ENCODE measurements at places on chromosomes 2 and 18.
A peak's percentile ranks its signal among the peaks of the same experiment; 100 is the strongest.

DNA sequence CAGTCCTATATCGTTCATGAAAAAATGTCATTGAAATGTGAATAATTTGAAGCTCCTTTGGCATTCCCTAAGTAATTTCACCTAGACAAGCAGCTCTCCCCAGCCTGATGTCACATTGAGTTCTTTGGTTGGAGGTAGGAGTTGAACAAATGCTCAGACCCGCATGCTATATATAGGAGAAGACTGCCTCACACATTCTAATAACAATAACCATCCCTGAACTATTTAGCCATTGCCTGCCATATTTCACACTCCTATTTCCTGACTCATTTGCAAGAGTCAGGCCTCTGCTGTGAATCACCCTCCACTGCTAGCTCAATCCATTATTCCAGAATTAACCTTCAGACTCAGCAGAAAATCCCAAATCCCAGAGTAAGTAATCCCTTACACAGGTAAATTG, 256.6 kb upstream of the ACVR2A start:
- DNase-seq: no peak

DNA sequence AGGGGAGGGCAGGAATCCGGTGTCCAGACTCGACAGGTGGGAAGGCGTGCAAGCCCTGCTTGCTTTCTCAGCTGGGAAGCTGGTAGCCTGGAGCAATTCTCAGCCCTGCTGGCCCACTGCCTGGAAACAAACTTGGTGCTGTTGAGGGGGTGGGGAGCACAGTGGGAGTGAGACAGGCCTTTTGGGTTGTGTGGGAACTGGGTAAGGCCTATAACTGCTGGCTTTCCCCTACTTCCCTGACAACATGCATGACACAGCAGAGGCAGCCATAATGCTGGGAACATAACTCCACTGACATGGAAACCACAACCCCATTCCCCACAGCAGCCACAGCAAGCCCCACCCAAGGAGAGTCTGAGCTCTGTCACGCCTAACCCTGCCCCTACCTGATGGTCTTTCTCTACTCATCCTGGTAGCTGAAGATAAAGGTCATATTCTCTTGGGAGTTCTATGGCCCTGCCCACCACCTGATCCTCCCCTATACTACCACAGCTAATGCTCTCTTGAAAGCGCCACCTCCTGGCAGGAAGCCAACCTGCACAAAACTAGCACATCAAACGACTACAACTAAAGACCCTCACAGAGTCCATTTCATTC, 122.9 kb upstream of the ACVR1C start:
- no peak for DNase-seq

DNA sequence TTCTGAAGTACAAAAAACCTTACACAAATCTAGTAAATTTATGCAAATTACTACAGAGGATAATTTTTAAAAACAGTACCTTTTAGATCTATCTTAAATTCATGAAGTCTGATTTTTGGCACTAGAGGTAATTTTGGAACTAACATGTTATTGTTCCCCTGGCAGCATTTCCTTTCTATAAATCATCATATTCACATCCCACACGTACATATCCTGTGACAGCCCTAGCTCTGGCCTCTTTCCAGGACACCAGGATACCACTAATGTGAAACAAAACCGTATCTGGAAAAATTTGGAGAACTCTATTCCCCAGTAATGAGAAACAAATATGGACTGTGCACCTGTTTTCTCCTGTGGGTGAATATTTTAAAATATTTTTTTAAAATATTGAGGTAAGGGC, 14.0 kb upstream of the BIRC6 start:
- DNase-seq: peak; percentile 96

DNA sequence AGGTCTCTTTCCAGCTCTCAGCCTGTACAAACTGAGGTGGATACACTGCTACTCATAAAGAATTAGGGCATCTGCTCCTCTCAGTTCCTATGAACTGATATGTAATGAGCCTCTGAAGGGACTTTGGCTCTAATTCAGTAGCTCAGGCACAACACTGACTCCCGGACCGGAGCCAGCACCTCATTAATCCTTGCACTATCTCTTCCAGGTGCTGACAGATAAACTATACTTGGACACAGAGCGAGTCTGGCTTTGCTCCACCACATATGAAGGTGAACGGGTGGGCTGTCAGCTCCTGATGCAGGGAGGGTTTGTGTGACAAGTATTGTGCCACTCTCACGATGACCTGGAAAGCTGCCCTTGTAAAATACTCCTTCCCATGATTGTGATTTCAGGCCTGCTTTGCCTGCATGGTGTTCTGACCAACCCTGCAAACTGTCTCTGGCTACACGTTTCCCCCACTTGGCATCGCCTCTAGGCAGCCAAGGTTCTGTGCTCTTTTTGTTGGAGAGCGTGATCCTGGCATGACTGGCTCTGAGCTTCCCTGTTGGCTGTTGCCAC, 111.6 kb upstream of the LMAN1 start:
- DNase-seq: no peak

GRCh38 chr2:4597400-4597799, 894.0 kb downstream of the DCDC2C start:
- no peak for DNase-seq

GRCh38 chr18:37567061-37567993, 1.7 kb upstream of the CELF4 start:
- DNase-seq: no peak

DNA sequence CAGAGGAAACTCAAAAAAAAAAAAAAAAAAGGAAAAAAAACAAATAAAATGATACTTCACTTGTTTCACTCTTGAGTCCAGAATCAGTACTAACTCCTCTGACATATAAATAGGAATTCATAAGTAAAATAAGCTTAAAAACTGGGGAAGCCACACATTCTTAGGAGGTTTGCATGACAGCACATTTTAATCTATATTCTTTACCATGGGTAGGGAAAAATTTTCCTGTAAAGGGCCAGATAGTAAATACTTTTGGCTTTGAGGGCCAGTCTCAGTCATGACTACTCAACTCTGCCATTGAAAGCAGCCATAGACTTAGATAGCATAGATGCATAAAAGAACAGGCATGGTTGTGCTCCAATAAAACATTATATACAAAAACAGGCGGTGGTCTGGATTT, 145.2 kb downstream of the BCL11A start:
- DNase-seq: no peak

DNA sequence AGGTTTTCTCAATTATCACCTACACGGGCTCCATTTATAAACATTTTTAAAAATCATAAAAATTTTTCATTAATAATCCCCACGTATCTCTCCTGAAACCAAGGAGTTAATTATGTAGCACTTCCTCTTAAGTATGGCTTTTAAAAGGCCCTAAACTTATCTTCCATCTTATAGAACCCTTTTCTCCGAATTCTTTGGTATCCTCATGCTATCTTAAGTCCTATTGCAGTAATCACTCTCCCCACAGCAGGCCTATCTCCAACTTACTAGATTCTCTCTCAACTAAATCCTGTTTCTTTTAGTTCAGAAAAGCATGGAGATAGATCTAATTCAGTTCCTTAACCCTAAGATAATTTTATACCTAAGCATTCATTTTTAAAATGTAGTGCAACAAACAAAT, 26.2 kb downstream of the RPRD1A start:
- DNase-seq: no peak

DNA sequence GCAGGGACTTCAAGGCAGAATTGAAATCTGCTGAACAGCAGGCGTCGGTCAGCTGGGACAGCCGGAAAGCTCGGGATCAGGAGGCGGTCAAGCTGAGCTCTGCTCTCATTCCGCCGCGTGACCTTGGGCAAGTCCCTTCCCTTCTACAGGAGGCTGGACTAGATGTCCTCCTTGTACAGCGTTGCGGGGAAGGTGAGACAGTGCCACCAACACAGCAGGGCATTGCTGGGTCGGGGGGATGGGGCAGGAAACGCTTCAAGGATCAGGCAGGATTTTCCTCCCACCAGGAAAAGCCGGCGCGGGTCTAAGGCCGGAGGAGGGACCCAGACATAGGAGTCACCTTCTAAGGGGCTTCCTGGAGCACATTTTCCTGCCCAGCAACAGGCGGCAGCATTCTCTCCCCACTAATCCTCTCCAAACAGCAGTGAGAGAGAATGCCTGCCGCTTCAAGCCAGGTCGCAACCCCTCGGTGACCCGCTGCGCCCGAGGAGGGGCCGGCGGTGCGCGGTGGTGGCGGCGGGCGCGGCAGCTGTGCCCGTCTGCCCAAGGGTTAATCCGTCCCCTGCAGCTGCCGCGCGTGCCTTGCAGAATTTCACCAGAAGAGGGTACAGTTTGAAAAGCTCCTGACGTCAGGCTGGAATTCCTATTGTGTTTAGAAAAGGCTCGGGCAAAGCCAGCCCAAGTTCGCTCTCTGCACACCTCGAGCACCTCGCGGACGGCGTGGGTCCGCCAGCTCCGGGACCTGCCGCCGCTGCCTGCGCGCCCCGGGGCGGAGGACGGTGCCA, at the start of gene KCNF1:
Gene KCNF1 (plus strand): TSS at position 644 of the 785 bp plus-strand sequence. CDS start 493 bp downstream, outside the sequence.
- DNase-seq: peak; percentile 79

DNA sequence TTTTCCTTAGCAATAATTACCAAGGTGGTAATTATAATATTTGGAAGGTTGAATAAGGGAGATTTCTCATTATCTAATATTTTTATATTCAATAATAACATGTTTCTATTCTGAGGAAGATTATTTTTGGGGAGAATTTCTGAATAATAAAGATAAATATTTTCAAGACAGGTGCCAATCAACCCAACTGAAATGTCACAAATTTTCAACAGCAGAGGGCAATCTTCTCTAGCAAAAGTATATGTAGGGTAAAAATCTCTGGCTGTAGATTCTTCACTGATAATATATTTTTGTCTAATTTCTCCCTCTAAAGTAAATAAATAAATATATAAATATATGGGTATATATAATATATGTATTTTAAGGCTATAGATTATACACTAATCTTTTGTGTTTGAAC, 1187.2 kb upstream of the CRIM1 start:
- no peak for DNase-seq

DNA sequence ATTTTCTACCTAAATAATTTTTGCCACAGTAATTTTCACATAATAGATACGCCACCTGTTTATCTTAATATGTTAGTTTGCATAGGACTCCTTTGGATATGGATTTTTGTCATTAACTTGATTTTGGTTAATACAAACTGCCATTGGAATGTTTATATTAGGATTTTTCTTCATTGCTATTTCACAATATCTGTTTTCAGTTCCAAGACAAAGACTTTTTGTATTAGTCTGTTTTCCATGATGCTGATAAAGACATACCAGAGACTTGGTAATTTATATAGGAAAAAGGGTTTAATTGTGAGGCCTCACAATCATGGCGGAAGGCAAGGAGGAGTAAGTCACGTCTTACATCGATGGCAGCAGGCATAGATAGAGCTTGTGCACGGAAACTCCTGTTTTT, 503.1 kb upstream of the TMEFF2 start:
- no peak for DNase-seq

DNA sequence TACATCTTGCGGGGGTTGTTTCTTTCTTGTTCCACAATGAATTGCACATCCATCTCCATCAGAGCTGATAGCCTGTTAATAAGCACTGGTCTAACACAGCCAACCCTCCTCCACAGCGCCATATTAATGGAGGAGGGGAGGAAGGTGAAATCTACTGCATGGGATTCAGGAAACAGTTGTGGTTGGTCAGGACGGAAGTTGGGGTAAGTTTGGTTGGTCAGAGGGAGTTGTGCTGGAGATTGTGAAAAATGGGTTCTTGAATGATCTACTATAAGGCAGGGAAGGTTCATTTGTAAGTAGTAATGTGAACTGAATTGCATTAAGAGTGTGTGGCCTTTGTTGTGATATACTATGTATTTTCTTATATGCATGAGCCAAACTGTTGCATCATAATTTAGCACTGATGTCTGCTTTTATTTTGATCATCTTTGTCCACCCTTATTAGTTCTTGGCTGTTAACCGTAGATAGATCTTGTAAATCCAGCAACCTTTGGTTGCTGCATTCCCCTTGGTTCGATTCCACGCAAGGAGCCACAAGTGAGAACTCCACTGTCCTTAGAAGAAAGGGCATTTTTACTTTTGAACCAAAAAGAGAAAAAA, 150.6 kb upstream of the MAPRE2 start:
- DNase-seq: no peak

GRCh38 chr2:11375689-11376027, 31.2 kb upstream of the ROCK2 start:
- no peak for DNase-seq

DNA sequence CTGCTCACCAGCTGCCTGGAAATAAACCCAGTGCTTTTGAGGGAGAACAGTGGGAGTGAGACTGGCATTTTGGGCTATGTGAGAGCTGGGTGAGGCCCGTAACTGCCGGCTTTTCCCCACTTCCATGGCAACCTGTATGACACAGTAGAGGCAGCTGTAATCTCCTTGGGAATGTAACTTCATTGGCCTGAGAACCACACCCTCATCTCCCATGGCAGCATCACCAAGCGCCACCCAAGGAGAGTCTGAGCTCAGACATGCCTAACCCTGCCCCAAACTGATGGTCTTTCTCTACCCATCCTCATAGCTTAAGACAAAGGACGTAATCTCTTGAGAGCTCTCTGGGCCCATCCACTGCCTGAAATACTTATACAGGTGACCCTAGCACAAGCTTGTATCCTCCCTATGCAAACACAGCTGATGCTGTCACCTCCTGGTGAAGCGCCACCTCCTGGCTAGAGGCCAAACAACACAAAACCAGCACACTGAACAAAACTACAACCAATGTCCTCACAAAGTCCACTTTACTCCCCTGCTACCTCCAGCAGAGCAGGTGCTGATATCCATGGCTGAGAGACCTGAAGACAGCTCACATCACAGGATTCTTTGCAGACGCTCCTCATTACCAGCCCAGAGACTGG, 763.4 kb upstream of the NRXN1 start:
- peak; percentile 8 for DNase-seq

- no peak for DNase-seq
These were observed 63.4 kb downstream of the NYAP2 start for GRCh38 chr2:225462945-225463344.

DNA sequence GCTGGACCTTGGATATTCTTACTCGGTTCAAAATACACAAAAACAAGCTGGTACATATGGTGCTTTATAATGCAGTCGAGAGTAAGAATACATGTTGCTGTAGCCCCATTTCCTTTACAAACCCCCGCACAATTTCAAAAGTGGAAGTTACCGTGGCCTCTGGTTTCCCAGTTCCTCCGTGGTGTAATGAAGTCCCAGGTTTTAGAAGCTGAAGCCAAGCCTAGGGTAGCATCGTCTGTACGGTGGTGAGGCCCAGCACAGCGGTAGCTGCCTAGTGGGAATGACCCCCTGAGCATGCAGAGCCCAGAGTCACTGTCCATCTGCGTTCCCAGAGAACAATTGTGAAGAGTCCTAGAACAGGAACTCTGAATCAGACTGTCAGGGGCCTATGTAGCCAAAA, 171.8 kb downstream of the ASXL3 start:
- DNase-seq: no peak

GRCh38 chr2:184564092-184564491, 34.2 kb upstream of the ZNF804A start:
- DNase-seq: no peak
